ENCODE measurements at places on chromosomes 5 and 9.

GRCh38 chr5:164000241-164000640, 494.8 kb downstream of the MAT2B start:
- DNase-seq: no peak

DNA sequence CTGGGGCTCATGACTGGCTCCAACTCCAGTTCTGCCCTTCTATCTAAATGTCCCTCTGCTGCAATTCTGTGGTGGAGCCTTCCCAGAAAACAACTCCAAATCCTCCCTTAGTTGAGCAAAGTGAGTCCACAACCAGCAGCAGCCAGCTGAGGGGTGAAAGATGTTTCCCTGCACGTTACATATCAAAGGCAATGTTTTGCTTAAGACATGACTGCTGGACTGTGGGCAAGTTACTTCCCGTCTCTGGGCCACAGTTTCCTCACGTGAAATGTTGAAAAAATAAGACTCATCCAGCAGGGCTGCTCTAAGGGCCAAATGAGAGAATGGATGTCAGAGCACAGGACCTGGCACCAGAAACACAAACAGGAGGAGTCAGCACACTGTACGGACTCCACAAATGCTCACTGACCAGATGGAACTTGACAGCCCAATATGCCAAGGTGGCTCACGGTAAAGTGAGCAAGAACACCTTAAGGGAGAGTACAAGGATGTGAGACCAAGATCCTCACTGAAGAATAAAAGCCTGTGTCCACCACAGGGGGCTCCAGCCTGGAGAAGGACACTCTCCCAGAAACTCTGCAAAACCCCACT, 138.4 kb upstream of the ABCA1 start:
- DNase-seq: no peak

GRCh38 chr9:76136986-76137385, 246.5 kb downstream of the PCSK5 start:
- no peak for DNase-seq

DNA sequence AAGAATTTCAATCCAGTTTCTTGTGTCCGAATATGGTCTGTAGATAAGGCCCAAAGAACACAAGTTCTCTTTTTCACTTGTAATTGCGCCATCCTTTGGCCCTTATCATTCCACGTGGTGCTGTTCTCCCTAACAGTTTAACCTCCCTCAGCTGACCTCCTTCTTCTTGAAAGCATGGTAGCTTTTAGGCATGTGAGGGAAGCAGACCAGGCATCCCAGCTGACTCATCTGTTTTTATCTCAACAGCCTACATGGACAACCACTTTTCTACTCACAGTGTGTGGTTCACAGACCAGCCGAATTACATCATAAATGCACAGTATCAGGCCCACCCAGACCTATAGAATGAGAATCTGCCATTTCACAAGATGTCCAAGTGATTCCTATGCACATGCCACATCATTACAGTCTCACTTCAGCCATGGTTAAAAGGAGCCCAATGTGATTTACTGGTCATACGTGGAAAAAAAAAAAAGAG, 26.9 kb upstream of the PLIN2 start:
- DNase-seq: no peak

GRCh38 chr5:153523831-153524230, 33.4 kb downstream of the GRIA1 start:
- DNase-seq: no peak

DNA sequence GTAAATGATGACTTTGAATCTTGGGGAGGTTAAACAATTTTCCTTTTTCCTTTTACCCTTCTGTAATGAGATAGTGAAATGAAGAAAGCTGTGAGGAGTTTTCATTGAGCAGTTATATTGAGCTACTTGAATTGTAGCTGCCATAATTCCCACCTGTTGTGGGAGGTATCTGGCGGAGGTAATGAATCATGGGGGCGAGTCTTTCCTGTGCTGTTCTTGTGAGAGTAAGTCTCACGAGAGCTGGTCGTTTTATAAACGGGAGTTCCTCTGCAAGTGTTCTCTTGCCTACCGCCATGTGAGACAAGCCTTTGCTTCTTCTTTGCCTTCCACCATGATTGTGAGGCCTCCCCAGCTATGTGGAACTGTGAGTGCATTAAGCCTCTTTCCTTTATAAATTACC, 258.4 kb downstream of the FER start:
- DNase-seq: no peak

GRCh38 chr9:12640016-12640587, 53.1 kb upstream of the TYRP1 start:
- no peak for DNase-seq

DNA sequence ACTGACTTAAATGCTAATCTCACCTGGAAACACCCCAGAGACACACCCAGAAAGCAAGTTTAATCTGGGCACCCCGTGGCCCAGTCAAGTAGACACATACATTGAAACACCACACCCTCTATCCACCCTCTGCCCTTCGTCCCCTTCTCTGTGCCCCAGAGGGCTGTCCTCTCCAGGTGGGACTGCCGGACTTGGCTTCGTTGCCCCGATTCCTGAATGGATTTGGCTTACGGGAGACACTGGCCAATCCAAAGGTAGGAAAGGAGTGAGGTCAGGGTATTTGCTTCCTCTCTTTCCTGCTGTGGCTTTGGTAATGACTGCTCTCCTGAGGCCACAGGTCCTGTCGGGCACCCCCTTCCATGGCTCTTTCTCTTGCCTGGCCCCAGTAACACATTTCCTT, 25.2 kb upstream of the COL27A1 start:
- DNase-seq: no peak

GRCh38 chr5:115599502-115599901, 2.8 kb downstream of the TICAM2 start:
- no peak for DNase-seq

DNA sequence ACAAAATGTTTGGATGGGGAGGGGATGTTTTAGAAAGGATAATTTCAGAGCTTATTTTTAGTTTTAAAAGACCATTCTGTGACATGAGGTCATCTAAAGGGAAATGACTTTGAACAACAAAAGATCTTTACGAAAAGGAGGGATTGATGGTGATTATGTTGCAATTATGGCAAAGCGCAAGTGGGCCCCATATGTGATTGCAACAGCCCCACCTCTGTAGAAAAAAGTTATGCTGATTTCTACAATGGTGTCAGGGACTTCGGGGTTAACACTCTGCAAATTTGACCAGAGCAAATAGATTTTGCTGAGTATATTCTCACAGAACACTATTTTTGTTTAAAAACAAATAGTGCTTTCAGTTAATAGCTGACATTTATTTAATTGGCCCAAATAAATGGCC, 312.8 kb downstream of the NSG2 start:
- DNase-seq: no peak

DNA sequence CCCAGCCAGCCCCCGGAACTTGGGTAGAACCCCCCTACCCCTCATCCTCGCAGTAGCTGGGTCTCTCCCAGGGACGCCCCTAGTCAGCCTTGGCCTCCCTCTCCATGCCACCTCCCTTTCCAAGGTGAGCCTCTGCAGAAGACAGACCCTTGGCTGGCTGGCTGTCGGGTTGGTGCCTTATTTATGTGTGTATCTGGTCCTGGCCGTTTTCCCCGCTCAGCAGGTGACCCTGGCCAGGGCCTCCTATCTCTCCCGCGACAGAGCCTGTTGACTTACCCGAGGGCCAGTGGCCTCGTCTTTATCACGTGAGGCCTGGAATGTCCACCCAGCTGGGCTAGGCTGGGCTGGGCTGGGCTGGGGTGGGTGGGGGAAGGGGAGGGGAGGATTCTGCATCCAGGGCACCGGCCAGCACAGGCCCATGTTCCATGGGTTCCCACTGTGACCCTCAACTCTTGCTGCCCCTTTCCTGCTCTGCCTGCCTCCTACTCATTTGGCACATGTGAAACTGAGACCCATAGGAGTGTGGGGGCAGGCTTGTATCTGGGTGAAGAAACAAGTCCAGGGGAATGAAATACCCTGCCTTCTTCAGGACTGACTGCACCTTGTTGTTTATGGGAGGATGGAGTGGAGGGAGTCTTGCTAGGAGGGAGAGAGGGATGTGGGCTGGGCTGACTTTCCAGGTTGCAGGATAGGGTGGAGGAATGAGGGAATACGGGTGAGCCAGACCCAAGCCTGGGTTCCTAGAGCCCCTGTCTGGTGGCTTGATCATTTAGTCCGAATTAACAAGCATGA, 3.1 kb downstream of the CXXC5 start:
- no peak for DNase-seq

DNA sequence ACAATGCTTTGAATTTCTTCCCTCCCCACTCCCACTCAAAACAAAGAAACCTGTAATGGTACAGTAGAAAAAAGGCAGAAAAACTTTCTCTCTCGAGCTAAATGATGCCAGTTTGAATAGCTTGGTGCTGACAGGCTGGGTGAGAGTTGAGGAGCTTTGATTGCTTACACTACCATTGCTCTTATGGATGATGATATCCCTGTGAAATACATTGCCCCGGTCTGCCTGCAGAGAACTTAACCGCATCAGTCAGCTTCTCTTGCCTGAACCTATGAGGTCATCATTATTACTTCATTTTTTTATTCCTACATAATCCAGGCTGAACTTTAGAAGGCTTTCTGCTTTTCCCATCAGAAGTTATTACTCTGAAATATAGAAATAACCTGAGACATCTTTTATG, 69.3 kb downstream of the ISL1 start:
- no peak for DNase-seq

- no peak for DNase-seq
Observed at GRCh38 chr5:329121-329735, 7.7 kb downstream of the AHRR start.

DNA sequence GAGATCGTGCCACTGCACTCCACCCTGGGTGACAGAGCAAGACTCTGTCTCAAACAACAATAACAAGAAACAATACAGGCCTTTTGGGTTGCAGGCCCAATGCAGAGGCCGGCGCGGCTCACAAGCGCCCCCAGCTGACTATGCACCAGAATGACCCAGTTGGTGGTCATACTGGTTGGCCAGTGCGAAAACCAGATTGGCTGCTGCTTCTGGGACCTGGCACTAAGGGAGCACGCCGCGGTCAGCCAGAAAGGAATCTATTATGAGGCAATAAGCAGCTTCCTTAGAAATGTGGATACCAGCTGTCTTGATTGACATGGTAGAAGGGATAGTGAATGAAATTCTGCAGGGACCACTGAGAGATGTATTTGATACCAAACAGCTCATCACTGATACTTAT, 35.0 kb downstream of the RANBP17 start:
- no peak for DNase-seq

DNA sequence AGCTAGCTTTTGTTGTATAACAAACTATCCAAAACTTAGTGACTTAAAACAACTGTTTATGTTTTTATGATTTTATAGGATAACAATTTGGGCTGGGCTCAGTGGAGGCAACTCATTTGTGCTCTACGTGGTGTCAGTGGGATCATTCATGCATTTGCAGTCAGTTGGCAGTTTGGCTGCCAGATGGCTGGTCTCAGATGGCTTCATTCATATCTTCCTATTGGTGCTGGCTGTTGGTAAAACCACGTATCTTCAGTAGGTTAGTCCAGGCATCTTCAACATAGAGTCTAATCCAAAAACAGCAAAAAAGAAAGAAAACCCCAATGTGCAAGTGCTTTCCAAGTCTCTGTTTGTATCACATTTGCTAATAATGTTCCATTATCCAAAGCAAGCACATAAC, 51.7 kb upstream of the RIC1 start:
- no peak for DNase-seq

DNA sequence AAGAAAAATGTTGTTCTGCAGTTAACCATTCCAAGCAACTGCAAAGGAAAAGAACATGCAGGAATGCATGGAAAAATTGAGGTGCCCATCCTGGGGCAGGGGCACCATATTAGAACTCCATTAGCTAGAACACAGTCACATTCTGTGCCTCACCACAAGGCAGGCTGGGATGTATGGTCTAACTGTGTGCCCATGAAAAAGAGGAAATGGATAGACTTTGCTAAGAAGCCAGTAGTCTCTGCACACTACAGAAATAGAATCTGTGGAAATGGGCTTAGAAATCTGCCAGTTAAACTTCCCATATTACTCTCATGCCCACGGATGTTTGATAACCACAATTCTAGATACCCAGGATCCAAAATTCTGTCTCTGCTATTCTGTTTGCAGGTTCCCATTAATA, 423.8 kb upstream of the SMARCA2 start:
- no peak for DNase-seq

- DNase-seq: no peak
Observed at GRCh38 chr5:127652952-127653611, 4.2 kb downstream of the CTXN3 start.

- no peak for DNase-seq
Observed at GRCh38 chr5:137845472-137845871, 22.2 kb upstream of the MYOT start.

GRCh38 chr5:17099946-17100345, 117.5 kb upstream of the BASP1 start:
- no peak for DNase-seq

GRCh38 chr9:99222416-99223270, 561 bp downstream of the SEC61B start:
- DNase-seq: no peak

DNA sequence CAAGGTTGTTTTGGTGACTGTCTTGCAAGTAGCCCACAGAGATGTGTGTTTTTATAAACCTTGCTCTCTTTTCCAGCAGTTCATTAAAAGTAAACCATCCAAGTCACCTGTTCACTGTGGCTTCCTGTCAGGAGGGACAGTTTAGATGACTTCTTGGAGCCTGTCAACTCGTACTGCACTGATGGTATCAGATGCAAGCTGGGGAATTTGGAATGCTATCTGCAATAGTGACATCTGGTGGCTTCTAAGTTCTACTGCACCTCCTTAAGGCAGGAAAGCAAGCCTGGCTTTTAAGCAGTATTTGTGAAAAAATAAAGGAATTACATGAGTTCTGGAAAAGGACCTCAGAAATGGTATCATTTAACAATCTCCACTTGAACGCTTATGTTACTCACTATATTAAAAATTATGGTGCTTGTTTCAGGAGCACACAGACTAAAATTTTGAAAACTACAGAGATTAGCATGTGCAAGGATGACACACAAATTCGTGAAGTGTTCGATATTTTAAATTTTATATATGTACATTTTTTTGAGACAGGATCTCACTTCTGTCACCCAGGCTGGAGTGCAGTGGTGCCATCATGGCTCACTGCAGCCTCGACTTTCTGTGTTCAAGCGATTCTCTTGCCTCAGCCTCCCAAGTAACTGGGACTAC, 164.0 kb downstream of the TTC39B start:
- DNase-seq: no peak

DNA sequence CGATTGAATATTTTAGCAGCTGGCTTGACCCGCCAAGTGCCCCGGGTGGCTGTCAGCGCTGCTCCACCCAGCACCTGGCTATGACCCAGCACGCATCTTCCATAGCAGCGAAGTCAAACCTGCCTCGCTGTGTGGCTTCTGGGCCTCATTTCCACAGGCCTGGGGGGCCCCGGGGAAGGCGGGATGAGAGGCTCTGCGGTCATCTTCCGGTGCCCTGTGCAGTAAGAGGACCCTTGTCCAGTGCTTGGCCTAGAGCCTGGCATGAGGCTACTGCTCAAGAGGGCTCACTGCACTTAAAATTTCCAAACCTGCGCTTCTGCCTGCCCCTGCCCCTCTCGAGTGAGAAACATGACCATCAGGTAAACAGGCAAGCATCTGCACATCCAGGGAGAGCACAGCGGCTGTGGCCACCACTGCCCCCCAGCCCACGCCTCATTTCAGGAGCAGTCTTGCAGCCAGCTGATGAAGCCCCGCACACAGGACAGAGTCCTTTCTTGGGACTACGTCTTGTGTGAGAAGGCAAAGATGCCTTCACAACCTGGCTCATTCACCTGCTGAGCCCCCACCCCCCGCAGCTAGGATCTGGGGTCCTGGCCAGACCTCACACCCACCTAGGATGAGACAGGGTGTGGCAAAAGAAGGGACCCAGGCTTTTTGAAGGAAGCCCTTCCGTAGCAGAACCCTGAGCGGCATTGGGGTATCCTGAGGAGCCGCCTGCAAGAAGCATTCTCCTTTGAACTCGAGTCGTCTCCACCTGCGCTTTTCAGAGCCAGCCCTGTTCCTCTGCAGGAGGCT, 69.5 kb upstream of the UNC5A start:
- no peak for DNase-seq

Measured in effector CD8-positive, alpha-beta T cell (primary cell).